Mucosa of descending colon (tissue), 3 donors: ENCODE measurements at places on chromosomes 7 and 10. TPM values are rescaled to one million over a fixed set of nuclear protein-coding genes. Genes with fewer than 3 reads are reported as not detected.

- no peak for DNase-seq
Measured at GRCh38 chr7:50362142-50362541, 57.6 kb downstream of the IKZF1 start.

Gene FAM24A
- not detected for total RNA-seq

DNA sequence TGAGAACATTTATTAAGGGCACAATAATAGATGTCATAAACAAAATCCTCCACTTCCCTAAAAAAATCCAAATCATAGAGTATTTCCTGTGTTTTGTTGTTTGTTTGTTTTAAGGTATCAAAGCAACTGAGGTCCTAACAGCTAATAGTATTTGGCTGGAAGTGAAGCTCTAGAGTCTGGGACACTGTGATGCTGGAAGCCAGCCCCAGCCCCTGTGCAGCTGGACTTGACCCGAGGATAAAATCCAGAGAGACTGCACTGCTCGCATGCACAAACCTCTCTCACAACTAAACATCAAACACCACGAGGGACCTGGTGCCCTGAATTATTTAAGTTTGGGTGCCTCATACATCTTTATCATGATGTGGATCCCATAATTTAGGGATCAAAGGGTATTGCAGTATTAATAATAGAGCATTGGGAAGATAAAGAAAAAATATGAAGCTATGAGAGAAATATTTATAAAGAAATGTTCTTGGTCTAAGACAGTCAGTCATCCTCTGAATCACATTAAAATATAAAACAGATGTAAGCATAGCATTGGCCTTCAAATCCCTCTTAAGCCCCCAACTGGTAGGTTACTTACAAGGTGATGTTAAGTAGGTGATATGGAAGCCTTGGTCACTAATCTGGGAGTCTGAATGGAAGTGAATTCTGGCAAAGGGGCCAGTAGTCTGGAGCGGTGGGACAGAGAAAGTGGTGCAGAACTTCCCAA lies 44.4 kb downstream of the CUBN start:
- no peak for DNase-seq

DNA sequence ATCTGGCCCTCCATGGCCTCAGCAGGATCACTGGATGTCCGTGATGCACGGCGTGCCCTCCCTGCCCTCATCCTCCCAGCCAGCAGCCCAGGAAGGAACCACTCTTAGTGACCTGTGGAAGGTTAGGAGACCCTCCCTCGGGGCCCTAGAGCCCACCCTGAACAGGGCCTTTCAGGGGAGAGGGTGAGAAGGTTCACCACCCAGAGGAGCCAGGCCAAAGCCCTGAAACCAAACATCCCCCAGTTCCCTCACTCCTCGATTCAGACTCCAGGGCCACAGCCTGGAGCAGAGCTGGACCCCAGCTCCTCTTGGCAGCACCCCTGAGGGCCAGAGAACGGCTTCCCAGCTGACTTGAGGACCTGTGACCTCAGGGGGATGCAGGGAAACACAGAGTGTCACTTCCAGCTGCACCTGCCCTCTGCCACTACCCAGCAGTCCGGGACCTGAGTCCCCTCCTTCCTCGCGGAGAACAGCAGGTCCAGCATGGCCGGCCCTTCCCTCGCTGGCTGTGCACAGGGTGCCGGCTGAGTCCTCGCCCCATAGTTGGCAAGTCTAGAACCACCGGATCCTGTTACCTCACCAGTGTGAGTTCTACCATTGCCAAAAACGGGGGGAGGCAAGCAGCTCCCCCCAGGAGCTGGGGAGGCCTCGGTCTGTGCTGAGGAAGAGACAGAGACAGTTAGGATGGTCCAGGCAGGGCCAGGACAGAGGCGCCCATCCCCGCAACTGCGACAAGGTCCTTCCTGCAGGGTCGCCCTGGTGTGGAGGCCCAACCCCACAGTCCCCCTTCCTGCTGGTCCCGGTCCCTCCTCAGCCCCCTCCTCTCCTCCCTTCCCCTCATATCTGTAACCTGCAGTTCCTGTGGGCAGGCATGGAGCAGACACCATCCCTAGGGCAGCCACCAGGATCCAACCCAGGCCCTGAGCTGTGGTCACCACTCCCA lies 158.6 kb downstream of the NRF1 start:
- no peak for DNase-seq

- no peak for DNase-seq
Measured at GRCh38 chr7:93622036-93623033, 47.8 kb upstream of the CALCR start.

Gene RBP4
- total RNA-seq = 7.0 TPM

Gene ITIH5
- 46.6 TPM for total RNA-seq
